ENCODE measurements at places on chromosomes 5 and 9.

GRCh38 chr5:118033686-118034338, 954.5 kb downstream of the DTWD2 start:
- no peak for DNase-seq

DNA sequence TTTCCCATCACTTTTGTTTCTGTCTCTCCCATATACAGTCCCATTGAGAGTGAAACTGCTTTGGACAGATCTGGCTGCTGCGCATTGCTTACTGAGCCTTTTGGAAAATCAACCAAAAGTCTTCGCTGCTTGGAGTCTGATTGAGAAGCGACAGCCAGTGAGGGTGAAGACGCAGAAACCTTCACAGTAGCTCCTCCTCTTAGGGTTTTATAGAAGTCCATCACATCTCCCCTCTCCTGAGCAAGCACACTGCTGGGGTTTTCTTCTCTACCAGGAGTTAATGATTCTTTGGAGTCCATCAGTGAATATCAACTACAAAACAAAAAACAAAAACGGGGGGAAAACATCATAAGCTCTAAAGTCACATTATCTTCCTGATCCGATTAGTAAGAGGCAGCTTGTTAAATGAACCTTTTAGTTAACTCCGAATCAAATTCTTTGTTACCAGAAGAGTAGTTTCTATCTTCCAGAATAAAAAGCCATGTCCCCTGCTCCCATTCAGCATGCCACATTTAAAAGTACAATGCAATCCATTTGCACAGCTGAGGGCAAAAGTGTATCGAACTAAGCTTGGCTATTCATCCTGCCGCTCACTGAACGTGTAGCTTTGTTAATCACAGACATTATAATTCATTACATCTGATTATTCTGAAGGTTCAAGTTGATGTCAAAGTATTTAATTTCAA, 2.8 kb downstream of the NR3C1 start:
- DNase-seq = no peak

DNA sequence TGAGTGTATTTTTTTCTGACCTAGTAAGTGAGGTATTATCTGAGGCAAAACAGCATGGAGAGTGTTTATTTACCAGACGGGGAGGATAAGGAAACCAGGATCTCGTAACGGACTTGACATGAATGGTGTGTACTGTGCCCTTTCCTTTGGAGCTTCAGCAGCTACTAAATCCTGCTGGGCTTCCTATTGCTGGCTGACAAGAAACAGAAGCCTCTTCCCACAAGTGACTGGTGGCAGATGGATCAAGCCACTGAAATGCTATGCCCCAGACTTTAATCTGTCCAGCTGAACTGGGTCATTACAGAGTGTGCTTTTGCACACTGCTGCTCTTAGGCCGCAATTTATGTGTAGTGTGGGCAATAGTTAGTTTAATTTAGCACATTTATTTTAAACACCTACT, 162.7 kb upstream of the MRPS30 start:
- peak; percentile 12 for DNase-seq

DNA sequence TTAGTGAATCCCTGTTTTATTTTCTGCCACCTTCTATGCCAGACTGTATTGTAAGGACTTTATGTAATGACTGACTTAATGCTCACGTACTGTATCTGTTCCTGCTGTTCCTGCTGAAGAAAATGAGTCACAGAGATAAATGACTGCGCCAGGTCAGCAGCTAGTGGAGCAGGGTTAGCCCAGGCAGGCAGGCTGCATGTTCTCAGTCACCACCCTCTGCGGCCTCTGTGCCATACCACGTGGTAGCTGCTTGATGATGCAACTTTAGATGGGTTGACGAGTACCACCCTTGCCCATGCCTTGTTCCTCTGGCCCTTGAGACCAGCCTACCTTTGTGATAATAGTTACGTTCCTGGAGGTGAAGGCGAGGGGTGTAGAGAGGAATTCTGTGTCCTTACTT, 161.9 kb downstream of the TRIO start:
- DNase-seq = no peak

DNA sequence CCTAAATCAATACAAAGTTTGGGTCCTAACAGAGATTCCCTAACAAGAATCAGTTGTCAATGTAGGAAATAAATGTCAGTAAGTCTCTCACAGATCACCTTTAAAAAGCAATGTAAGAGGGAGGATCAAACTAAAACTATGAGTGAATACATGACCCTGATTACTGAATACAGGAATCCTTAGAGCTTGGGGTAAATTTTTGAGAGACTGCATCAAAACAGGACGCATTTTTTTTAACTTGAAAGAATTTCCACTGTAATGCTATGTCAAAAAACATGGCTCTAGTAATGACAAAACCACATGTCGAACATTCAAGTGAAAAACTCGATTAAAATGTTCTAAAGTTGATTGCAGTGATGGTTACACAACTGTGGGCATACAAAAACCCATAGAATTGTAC, 21.9 kb downstream of the ZDHHC21 start:
- DNase-seq = no peak

DNA sequence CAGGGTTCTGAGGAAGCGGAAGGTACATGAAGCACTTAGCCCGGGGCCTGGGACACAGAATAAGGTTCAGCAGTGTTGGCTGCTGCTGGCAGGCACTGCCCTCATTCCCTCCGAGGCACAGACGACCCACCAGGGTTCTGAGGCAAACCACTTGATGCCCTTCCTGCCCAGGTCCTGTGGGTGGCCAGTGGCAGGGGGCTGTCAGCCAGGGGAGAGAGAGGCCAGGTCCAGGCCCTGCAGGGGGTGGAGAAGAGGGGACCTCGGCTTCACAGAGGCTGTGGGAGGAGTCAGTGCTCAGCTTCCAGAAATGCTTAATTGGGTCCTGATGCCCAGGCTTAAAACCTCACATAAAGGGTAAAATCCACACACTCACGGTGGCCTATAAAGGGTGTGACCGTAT, 4.4 kb upstream of the ZDHHC12 start:
- DNase-seq = no peak
